ENCODE measurements at places on chromosomes 2 and 18. TPM values are rescaled to one million over a fixed set of nuclear protein-coding genes. Genes with fewer than 3 reads are reported as not detected.

GRCh38 chr2:176156807-176157498, at the start of gene HOXD3:
Gene HOXD3 (plus strand): TSS chr2:176157307. CDS start chr2:176169115, 11,808 bp downstream.
- DNase-seq = no peak

DNA sequence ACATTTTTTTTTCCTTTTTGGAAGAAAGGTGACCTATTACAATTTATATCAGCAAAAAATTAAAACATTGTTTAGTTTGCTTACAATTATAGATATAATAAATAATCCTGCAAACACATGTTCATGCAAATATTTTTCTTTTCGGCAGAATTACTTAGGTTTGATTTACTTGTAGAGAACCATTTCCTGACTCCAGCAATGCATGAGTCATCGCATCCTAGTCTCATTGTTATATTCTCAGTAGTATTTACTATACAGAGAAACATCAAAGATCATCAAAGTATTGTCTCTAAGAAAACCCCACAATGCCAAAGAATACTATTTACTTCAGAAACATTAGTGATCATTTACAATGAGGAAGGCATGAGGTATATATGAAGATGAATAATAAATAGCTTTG, 40.4 kb upstream of the MTIF2 start:
- no peak for DNase-seq

GRCh38 chr2:230910546-230911177, 14.4 kb downstream of the GPR55 start:
- DNase-seq = no peak

GRCh38 chr2:111918383-111918806, 20.0 kb downstream of the MERTK start:
- DNase-seq = no peak

DNA sequence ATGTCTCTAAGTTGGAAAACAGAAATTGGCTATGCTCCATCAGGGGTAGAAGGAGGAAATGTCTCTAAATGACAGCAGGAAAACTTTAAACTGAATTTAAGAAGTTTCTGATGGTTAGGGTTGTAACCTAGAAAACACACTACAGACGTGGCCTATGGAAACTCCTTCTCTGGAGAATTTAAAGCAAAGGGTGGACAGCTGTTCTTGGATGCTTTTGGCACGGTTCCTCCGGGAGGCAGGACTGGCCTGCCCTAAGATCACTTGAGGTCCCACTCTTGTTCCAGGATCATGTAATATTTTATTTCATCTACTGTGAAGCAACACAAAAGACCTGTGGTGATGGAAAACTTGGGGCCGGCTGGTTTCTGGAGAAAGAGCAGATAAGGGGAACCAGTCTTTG, 77.0 kb downstream of the NRP2 start:
- no peak for DNase-seq

DNA sequence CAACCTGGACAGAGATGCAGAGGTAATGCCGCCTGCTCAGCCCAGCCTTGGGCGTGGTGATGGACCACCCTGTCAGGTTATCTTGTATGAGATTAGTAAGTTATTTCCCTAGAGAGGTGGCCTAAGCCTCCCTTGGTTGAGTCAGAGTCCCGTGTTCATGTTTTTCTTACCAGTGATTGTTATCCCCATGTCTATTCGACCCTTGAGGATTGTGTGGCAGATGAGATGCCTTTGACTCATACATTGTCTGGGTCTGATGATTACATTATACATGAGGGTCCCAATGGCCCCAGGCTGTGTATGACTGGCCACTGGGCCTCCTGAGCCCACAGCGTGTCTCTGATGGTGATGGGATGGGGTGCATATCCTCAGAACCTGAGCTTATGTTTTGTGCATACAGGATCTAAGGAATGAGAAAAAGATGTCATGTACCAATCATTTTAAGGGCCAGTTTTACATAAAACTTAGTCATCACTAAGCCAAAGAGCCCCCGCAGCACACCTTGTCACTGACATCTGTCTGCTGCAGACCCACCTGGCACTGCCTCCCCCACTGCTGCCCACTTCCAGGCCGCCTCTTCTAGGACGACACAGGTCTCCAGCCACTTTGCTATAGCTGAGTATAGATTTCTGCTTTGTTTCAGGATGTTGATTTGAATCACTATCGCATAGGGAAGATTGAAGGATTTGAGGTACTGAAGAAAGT, 7.7 kb downstream of the PPP1R7 start:
- DNase-seq = no peak

DNA sequence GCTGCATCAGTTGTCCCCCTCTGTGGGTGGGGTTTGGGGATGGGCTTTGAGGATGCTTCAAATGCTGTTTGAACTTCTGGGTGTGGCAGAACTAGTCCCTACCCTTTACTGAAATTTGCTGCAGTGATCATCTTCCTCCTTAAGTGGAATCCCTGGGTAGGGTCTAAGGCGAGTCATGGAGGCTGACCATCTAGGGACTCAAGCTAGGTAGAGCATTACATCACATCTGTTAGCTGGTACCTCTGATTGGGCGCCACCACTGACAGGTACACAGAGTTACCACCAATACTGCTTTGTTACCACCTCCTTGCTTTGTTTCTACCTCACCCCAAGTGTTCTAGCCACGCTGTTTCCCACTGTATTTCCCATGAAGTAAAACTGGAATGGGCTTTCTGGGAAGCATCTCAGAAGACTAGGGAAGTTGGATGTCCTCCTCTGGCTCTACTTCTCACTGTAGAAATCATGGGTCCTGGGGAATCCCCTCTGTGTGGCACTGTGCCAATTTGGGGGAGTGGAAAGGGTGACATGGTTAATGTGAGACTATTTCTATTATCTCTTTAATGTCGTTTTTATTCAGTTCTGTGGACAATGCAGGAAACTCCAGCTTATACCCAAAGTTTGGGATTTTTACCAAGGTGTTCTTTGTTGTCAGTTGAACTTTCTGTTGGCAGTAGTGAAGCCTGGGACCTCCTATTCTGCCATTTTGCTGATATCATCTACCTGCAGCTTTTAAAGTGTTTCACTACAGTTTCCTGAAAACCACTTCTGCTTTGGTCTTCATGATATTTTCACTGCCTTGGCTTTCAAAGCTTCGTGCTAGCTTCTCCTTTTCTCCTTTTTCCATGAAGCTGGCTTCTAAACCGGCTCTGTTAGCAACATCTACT, 14.5 kb upstream of the SULT1C4 start:
- DNase-seq = no peak

DNA sequence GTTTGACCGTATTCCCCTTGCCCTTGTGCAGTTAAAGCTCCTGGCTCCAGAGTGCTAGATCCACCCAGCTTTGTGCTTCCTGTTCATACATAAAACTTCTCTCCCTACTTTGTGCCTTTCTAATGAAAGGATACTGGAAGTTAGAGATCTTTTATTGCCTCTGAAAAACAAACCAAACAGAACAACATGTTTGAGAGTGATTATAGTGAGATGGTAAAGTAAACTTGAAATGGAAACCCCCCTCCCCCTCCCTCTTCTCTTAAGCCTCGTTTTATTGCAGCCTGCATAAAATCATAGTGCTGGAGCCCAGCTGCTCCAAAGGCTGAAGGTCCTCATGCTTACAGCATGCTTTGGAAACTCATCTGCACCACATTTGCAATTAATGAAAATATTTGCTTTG, 125.1 kb downstream of the TANC1 start:
- no peak for DNase-seq

DNA sequence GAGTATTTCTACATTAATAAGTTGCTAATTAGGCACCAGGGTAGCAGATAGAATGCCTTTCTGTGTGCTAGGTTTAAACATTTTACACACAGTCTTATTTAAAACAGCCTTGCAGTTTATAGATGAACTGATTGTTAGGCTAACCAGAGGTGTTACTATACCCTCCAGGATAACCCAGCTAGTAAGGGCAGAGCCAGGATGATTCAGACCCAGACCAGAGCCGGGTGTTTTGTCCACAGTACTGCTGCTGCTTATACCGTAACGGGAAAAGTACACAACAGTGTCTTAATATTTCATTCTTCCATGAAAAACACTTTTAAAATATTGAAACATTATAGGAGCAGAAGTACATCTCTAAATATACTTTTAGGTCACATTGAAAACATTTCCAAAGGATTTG, 82.7 kb downstream of the MALT1 start:
- no peak for DNase-seq

DNA sequence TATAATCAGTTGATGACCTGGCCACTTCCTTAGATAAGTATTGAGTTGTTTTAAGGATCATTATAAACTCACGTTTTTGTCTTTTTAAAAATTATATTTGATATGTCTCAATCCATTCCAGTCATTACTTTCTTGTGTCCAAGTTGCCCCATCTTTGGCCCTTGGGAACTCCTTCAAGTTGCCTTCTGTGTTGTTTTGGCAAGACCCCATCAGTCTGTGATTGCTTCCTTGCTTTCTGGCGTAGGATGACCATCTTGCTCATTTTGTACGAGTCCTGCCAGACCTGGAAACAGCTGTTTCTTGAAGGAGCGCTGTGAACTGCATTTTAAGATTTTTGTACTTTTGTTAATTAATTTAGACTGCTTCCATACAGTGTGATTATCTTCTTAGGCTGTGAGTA, 68.9 kb upstream of the ITM2C start:
- DNase-seq = no peak

DNA sequence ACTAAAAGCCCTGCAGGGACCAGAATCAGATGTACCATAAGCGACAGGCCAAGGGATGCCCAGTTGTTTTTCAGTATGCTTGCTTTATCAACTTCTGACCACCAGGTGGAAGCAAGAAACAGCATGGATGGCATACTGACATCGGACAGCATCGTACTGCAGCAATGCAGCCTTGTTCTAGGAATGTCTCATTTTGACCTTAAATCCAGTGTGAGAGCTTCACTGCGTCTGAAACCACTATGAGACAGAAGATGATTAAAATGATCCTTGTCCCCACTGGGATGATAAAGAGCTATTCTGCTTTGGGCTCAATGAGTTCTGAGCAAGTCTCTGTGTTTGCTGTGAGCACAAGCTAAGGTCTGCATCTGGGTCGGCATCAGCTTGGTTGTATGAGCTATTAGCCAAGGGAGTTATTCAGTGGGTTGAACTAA, 54.3 kb downstream of the CDK15 start:
- DNase-seq = peak; percentile 10

GRCh38 chr18:2903006-2903405, 56.2 kb downstream of the EMILIN2 start:
- DNase-seq = no peak

DNA sequence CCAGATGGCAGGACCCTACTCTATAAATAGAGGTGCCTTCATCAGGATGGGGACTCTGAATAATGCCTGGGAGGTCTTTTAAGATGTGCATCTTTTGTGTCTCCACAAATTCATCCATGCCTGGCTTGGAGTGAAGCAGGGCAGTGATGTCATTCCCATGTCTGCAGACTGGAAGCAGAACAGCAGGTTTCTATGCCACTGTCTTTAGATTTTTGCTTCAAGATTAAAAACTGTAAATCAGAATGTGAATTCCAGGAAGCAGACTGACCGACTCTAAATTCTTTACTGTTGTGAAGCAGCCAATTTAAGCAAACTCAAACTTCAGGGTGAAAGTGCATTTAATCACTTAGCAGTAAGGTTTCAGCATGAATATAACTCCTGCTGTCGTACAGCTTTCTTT, 159.3 kb downstream of the SCG2 start:
- DNase-seq = no peak

- no peak for DNase-seq
Observed at GRCh38 chr2:71538241-71538640, 84.9 kb downstream of the DYSF start.

DNA sequence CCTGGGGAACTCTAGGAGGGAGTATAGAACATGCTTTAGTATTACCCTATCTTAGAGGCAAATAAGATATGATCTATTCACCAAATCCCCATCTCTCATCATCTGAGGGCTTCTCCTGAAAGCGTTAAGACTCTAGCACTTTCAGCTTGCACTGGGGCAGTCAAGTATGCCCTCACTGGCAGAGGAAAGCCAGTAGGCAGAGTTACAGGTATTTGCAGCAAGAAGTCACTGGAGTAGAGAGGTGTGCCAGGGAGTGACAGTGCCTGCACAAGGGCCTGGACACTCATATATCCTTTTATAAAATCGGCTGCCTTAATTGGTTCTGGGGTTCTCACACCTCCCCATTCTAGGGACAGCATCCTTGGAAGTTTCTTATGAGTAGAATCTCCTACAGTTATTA, 31.9 kb upstream of the CCDC85A start:
- no peak for DNase-seq

DNA sequence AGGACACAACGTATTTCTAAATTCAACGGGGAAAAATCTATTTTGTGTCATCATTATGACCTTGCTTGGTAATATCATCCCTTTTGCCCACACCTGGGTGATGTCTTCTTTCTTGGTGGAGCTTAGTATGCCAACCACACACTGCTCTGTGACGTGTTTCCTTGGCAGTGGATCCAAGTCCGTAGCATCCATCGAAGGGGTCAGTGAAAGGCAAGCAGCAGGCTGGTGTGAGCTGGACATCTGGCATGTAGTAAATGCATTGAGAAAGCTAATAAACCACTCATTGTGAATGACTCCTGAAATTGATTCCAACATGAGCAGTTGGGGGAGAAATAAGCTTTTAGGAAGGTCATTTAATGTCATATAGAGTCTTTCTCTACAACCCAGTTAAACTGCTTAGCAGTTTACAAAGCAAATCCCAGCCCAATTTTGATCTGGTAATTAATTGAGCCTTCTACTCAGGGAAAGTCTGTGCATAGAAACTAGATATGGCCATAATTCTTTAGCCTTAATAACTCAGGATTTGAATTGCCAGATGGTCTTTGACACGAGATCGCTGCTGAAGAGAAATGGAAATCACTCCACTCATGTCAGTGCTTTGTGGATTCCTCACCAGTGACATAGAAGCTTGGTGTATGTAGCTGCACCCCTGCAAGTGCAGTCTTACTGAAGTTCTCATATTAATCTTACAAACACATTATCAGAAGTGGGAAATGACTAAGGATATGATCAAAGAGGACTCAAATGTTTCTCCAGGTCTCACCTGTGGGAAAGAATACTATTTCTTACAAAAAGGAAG, 494.8 kb downstream of the CMPK2 start:
- DNase-seq = no peak

DNA sequence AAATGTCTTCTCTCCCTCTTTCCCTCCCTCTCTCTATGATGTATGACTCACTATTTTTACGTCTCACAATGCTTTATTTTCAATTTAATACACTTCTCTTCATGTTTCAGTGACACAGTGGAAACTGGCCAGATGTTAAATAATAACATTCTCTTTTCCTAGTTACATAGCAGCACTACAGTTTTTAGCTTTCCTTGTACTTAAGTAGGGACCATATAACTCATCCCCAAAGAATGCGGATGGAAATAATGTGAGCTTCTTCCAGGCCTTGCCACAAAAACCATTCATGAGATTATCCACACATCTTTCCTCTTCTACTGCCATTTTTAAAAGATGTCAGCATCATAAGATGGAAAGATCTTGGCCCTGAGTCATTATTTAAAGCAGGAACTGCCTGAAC, 789.4 kb downstream of the LRP1B start:
- DNase-seq = no peak

CDH19 gene
- total RNA-seq = not detected

COL4A3 gene
- 0.65 TPM for total RNA-seq

ATP5F1A gene
- 180 TPM for total RNA-seq

GCG gene
- not detected for total RNA-seq

TNFAIP6 gene
- total RNA-seq = not detected

GRB14 gene
- total RNA-seq = not detected

RGPD3 gene
- 0.47 TPM for total RNA-seq

CFAP53 gene
- total RNA-seq = 0.85 TPM

PRSS56 gene
- not detected for total RNA-seq

PAX8 gene
- total RNA-seq = 1.0 TPM
